GM12892 (cell line): ENCODE measurements at places on chromosomes 5 and 9.
A peak's percentile ranks its signal among the peaks of the same experiment; 100 is the strongest.

- no peak for DNase-seq
Measured at GRCh38 chr9:125366676-125367075, 105.0 kb downstream of the GAPVD1 start.

- no peak for DNase-seq
Measured at GRCh38 chr5:177349362-177349647, 2.2 kb downstream of the LMAN2 start.

- no peak for DNase-seq
Measured at GRCh38 chr5:175059687-175060211, 335.4 kb downstream of the MSX2 start.

GRCh38 chr9:26893030-26893676, 551 bp upstream of the CAAP1 start:
- no peak for DNase-seq

DNA sequence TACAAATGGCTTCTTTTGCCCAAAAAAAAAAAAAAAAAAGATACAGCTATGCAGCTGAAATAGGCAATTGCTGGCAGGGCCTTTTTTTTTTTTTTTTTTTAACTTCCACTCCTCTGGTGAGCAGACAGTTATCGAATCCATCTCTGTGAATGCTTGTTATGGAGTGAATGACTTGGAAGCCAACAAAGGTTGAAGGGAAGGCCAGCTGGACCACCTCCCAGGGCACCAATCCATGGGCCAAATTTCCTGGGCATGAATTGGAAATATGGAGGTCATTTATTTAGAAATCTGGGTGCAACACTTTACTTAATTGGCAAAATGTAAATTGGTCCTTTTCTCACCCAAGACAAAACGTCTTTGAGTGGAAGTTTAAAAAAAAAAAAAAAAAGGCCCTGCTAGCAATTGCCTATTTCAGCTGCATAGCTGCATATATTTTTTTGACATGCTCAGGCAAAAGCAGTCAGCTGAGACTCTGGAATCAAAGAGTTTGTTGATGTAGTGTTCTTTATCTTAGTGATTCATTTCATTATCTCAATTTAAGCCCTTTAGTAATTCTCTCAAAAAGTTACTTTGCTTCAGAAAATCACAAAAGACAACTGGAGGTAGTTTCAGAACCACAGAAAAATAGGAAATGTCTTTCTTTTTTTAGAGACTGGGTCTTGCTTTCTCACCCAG, 392.2 kb upstream of the KLF4 start:
- DNase-seq = no peak

GRCh38 chr9:6632516-6633183, 12.9 kb downstream of the GLDC start:
- peak; percentile 84 for DNase-seq

DNA sequence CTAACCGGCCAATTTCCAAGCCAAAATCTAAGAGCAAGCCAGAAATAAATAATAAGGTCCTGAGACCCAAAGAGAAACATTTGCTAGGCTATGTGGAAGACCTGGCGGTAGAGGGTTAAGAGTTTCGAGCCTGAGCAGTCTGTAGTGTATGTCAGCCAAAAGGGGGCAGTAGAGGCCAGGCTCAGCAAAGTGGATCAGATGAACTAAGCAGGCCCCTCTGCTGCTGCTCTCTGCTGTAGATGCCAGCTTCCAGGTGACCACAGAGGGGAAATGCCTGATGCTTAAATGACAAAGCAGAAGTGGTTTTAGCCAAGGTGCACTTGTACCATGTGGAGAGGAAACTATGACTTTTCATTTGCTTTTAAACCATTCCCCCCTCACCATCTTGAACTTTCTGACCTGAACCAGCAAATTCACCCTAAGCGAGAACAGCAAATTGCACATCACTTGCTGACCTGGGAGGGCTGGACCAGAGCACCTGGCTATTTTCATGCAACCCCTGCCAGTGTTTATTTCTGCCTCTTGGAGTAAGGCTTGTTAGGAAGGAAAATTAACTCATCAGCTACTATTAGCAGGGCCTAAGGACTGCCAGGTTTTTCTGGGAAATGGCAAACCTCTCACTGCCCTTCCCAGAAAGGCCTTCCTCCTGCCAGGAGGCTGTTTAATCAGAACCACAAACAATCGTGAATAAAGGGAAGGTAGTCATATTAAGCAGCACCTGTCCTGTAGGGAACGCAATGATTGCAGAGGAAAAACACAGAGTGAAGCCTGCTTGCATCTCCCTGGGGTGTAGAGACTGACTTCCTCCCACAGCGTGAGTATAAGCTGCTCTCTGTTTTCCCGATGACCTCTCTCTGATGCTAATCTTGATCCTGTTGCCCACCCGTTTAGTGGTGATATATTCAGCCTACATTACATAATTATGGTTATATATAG, 818.2 kb downstream of the TLR4 start:
- DNase-seq = no peak

GRCh38 chr9:23611869-23612268, 214.2 kb downstream of the ELAVL2 start:
- DNase-seq = no peak

- DNase-seq = no peak
Measured at GRCh38 chr5:132233811-132234683, 6.4 kb upstream of the P4HA2 start.

GRCh38 chr5:124401476-124402143, 344.8 kb downstream of the ZNF608 start:
- no peak for DNase-seq

- no peak for DNase-seq
Measured at GRCh38 chr9:99126312-99126711, 21.4 kb downstream of the TGFBR1 start.

DNA sequence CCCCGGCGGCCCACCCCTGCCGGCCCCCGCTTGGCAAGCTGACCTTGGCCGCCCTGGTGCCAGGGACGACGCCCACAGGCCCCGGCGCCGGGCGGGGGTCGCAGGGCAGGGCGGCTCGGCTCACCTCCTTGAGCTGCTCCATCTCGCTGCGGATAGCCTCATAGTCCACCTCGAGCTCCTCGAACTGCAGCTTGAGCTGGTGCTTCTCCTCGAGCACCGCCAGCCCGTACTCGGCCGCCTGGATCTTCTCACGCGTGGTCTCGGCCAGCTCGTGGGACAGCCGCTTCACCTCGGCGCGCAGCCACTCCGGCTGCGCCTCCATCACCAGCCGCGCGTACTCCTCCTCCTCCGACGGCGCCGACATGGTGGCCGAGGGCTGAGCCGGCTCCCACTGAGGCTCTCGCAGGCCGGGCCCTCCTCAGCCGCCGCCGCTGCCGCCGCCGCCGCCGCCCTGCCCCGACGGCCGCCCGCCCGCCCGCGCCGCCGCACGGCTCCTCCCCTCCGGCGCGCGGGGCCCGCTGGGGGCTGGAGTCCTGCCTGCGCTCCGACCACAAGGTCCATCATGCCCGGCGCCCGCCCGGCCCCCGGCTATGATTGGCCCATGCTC, at the start of gene BICD2:
TSS of gene BICD2 (minus strand) at position 453 of the 607 bp plus-strand sequence. CDS start at position 364, 89 bp downstream.
- no peak for DNase-seq

DNA sequence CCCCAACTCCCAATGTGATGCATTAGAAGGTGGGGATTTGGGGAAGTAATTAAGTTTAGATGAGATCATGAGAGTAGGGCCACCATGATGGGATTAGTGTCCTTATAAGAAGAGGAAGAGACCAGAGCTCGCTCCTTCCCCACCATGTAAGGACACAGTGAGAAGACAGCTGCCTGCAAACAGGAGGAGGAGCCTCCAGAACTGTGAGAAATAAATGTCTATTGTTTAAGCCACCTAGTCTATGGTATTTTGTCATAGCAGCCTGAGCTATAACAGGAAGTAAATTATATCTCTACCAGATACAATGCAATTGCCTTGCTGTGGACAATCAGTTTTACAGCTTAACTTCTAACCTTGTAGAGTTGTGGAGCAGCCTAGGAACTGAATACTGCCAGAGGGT, 58.0 kb downstream of the ANKRD33B start:
- no peak for DNase-seq

DNA sequence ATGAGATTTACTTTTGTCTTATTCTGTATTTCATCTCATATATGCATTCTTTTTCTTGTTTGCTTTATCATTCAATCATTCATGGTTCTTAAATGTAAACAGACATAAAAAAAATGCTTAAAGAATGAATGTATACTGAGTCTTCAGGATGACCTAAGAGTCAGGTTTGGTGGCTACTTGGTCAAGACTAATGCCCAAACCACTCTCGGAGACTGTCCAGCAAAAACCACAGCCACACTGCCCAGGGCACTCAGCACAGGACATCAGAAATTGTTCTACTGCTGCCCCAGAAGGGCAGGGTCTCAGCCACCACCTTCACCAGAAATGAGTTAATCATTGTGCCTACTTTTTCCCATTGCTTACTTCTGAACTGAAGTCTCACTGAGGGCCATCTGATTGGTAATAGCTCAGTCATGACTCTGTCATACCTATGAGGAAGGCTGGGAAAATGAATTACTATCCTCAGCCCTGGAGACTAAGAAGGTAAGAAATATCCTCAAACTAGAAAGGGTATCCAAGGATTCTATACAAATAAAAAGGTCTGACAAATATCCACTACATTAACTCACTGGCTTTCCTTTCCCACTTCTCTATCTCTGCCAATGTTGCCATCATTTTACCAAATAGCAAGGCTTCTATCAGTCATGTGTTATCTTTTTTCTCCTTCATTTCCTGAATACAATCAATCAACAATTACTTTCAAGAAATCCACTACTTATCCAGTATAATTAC, 236.1 kb downstream of the CETN3 start:
- no peak for DNase-seq

DNA sequence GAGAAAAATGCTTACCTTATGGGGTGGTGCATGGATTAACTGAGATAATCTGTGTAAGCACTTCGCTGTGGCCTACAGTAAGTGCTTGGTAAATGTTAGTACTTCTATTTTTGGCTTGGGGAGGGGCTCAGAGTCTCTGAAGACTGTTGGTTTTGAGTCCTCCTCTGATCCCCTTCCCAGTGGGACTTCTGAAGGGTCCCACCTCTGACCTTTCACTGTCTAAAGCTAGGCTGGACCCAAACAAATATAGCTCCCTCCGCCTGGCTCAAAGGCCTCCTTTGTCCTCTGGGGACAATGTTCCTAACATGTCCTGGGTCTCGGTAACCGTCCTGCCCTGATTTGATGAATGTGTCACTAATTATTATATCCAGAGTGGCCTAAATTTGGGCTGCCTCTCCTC, 34.8 kb downstream of the CAMK2A start:
- no peak for DNase-seq

- no peak for DNase-seq
Measured at GRCh38 chr9:92735636-92736562, 28.7 kb downstream of the BICD2 start.

- DNase-seq = no peak
Measured at GRCh38 chr5:120614531-120615180, 150.6 kb downstream of the PRR16 start.

- no peak for DNase-seq
Measured at GRCh38 chr5:1055896-1056610, 47.5 kb downstream of the NKD2 start.

- no peak for DNase-seq
Measured at GRCh38 chr5:9430306-9430705, 115.6 kb downstream of the SEMA5A start.

DNA sequence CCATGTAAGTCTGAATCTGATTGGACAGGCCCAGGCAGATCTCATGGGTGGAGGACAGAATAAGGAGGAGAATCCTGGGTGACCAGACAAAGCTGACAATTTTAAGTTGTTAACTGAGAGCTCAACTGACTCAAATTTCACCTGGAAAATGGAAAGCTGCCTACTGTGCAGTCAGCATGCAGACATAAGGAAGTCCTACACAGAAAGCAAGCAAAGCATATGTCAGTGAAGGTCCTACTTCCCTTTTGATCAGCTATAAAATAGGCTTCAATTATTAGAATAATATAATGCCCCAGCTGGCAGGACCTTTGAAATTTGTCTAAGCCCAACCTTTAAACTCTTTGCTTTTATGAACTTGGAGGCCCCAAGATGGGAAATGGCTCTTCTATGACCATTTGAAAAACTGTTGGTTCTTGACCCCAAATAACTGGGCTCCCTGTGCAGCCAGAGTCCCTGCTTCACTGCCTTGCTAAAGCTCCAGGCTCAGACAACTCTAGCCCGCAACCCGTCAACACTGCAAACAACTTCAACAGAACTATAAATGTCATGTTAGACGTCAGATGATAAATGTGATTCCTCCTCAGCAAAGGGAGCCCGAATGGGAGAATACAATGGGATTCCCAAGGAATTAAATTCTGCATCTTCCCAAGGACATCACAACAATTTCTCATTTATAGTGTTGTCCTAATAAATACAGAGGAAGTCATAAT, 118.9 kb upstream of the ADRA1B start:
- no peak for DNase-seq

- DNase-seq = no peak
Measured at GRCh38 chr5:94746731-94747124, 128.3 kb downstream of the SLF1 start.

DNA sequence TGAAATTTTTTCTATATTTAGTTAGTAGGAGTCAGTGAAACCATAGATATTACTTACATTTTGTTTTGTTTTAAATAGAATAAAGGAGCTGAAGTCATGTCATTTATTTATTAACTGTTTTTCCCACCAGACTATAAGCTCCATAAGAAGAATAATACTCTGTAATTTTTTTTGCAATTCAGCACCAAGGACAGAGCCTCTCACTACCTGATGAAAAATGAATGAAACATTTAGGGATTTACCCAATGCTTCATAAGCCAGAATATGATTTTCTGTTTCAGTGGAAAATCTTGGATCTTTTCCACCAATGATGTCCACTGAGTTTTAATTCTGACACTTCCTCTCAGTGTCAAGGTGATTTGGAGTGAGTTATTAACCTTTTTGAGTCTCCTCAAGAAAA, 624.9 kb upstream of the GRAMD2B start:
- DNase-seq = no peak

DNA sequence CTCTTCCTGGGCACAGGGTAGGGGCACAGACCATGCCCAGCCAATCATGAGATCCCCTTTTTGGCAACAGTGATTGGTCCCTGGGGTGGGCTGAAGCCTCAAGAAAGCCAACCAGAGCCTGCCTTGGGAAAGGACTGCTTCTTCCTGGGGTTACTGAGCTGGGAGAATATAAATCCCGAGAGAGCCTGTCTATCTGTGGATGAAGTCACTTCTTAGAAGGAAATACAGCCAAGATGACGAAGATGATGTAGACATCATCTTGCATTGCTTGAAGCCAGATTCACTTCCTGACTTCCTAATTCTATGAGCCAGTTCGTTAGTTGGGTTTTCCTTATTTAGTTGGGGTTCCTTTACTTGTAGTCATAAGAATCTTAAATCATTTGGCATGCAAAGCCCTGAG, 50.1 kb upstream of the PWWP2A start:
- DNase-seq = no peak

- DNase-seq = no peak
Measured at GRCh38 chr9:8904771-8905515, 1105.4 kb upstream of the DMAC1 start.

GRCh38 chr5:125457617-125458016, 711.2 kb upstream of the ZNF608 start:
- no peak for DNase-seq

DNA sequence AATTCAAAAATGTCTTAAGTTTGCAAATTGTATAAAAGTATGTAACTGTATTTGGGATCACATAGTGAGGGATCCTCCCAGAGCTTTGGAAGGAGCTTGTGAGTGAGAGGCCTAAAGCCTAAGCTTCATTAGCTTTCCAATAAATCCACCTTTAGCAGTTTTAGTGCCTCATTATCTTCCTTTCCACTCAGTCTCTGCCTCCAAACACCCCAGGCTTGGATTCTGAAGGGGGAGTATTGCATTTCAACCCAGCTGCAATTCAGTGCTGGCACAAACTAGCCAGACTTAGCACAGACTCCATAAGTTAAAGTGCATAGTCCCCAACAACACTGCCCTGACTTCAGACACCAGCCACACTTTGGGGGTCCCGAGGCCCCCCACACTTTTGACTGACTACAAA, 113.5 kb downstream of the SMARCA2 start:
- no peak for DNase-seq
